IPS DF 6.9 (cell line): ENCODE measurements at places on chromosomes 12 and 14.

DNA sequence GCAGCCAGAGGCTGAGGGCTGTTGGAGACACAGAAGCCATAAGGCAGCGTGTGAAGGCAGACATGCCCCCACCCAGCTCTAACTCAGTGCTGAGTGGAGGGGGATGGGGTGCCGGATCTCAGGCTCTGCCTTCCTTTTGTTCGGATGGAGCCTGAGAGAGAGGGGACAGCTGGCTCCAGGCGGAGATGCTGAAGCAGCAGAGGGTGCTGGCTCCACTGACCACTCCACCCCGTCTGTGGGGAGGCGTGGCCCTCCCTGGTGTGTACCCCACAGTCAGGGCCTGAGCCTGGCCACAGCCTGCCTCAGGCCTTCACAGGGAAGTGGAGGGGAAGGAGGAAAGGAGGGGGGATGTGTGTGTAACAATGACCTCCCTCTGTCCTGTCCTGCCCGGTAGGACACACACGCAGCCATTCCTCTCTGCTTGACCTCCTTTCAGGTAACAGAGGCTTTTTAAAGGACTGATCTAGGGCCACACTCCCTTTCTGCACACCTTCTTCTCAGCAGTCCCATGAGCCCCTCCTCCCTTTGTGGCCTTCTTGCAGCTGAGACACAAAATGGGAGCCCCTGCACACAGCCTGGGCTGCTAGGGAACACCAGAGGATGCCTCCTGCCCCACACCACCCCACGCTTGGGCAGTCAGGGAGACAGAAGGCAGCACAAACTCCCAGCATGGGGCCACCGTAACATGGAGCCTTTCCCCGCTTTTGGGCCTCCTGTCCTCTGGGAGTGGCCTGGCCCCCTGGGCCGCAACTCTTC is 9.6 kb upstream of the ENDOU start:
- no peak for DNase-seq

- DNase-seq = no peak
These were observed 419.7 kb downstream of the ADAMTS20 start for GRCh38 chr12:43132291-43132690.

GRCh38 chr12:62631471-62632410 is 165.1 kb downstream of the MON2 start:
- no peak for DNase-seq

DNA sequence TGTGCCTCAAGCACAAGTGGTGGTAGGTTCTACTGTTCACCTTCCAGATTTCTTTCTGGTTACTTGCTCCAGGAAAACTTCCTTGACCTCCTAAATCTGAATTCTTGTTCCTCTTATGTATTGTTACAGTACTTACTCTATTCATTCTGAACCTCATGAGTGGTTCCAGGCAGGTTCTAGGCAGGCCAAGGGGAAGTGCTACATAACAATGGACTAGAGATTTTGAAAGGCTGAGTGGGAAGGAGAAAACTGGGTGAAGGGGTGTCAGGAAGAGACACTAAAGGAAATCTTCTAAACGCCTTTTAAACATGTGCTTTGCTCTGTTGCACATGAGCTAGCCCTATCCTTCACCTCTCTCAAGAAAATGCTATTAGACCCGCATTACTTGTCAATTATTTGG is 1.6 kb downstream of the YARS2 start:
- DNase-seq = no peak

GRCh38 chr12:92210071-92210470 is 64.4 kb upstream of the BTG1 start:
- no peak for DNase-seq

- no peak for DNase-seq
These were observed 38.3 kb downstream of the SLC6A15 start for GRCh38 chr12:84874125-84874824.

DNA sequence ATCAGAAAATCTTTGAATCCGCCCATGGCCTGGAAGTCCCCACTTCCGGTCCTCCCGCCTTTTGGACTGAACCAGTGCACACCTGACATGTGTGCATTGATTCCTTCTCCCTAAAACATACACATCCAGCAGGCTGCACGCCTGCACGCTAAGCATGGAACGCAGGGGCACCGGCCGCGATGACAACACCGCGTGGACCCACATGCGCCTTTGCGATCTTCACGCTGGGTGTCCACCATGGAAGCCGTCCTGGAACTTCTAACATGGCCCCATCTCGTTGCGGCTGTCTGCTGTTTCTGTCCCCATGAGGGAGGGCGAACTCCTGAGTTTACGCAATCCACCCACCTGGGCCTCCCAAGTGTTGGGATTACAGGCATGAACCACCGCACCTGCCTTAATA is 73.7 kb downstream of the GALNT9 start:
- DNase-seq = no peak

- DNase-seq = no peak
These were observed 315.8 kb downstream of the AEBP2 start for GRCh38 chr12:19755136-19755535.

DNA sequence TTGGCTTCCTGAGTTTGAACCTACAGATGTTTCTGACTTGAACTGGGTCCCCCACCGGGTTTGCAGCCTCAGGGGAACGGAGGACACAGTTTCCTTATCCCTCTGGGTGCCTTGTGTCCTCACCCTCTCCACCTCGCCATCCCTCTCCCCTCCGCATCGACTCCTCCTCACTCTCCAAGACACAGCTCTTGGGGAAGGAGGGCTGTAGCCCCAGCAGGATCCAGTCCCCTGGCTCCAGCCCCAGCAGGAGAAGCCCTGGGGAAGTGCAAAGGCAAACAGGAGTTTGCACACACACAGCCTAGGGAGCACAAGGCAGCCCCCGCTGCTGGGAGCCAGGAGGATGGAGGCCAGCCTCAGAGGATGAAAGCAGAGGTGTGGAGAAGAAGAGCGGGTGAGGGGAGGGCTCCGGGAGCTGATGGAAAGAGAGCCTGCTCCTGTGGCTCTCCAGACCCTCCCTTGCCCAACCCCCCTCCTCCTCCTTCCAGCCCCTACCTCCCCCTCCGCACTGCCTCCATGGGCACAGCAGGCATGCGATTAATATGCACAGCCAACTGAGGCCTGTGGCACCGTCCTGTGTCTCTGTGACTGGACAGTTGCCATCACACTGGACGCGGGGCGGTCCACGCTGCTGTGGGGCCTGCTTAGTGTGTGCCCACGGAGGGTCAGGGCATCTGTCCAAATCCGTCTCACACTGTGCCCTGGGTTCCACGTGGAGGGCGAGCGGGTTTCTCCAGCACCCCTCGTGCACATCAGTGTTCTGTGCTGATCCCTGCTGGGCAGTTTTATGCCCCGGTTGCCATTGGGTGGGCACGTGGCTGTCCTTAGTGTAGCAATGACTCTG is 193.7 kb upstream of the DIO3 start:
- DNase-seq = no peak

DNA sequence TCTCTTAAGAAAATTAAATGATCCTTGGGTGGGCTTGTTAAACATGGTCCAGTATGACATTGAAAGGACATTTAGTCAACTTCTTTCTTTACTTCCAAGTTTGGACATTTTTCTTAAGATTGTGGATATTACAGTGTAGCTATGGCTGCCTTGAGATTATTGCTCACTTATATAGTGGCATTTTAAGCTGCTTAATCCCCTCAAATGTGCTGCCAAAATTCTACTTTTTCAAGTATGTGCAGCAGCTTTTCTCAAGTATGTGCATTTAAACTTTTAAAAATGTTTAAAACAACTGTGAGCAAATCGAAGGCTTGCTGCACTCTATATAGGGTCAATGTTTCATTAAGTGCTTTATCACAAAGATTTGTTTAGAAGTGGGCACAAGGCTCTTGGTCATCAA is 7.4 kb downstream of the TXNRD1 start:
- DNase-seq = no peak

DNA sequence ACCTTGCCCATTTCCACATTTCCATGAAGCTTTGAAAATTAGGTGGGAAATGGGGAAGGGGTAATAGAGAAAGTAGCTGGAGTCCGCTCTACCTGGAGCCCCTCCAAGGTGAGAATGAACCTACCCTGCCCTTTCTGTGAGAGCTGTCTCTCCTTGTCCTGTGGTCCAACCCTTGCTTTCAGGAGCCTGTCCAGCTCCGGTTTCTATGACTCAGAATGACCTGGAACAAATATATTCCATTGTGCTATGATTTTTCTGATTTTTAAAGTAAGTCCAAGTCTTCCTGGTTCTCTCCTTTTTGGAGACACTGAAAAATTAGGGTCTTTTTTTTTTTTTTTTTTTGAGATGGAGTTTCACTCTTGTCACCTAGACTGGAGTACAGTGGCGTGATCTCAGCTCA is 89.1 kb upstream of the VASH1 start:
- no peak for DNase-seq

- DNase-seq = no peak
These were observed 556 bp downstream of the MTHFD1 start for GRCh38 chr14:64388533-64389285.

DNA sequence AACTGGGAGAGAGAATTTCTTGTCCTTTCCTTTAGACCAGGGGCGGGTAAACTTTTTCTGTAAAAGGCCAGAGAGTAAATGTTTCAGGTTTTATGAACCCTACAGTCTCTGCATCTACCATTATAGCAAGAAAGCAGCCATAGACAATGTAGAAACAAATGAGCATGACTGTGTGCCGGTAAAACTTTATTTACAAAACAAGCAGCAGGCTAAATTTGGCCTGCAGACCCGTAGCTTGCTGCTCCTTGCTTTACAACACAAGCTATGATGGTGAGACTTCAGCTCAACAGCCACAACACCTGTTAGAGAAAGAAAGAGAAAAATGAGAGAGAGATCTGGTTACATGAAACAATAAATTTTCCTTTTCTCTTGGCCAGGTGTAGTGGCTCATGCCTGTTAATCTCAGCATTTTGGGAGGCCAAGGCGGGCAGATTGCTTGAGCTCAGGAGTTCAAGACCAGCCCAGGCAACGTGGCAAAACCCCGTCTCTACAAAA is 4.2 kb upstream of the CDC42BPB start:
- no peak for DNase-seq

DNA sequence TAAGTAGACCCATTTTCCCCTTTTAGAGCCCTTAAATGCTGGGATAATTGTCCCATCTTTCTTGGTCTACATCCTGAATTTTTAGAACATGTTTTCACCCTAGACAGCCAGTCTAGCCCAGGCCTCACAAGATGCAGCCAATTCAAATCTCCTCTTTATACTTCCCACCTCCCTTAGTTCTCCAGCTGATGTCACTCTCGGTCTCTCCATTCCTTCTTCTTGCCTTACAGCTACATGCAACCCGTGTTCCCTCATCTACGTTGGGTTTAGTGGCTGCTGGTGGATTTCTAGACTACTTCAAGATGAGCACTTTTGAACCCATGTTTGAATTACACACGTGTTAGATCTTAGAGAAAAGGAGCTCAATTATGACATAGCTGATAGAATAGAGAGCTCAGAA is 132.0 kb downstream of the PPM1H start:
- DNase-seq = no peak

- no peak for DNase-seq
These were observed 22.2 kb upstream of the CCND2 start for GRCh38 chr12:4251216-4251891.

DNA sequence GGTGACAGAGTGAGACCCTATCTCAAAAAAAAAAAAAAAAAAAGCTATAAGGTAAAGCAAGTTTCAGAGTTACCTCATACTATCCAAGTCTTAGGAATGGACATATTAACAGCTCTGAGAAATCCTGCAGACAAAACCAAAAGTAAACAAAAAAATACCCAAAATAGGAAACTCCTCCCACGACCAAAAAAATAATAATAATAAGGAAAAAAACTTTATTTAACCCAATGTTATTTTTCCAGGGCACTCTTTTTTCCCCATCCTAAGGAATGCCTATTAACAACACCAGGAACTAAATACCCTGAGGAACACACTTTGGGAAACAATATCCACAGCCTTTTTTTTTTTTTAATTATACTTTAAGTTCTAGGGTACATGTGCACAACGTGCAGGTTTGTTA is 135.5 kb upstream of the CCND2 start:
- DNase-seq = no peak

GRCh38 chr14:67413806-67414769 is 2.1 kb upstream of the PLEK2 start:
- no peak for DNase-seq

DNA sequence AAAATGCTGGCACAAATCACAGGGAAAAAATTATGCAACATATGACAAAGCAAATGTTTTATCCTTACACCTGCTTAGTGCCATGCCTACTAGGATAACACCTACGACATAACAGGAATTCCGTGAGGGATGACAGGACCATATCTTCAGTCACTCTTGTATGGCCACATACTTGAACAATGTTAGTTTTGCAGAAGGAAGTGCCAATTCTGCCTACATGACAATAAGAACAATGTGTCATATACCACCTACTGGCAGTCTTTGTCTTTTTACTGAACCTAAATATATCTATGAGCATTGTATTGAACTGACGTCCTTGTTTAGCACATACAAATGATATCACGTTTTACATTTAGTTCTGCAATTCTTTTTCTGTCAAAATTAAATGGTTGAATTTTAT is 234.0 kb downstream of the ADAMTS20 start:
- DNase-seq = no peak

GRCh38 chr14:46352844-46353243 is 298.7 kb downstream of the RPL10L start:
- no peak for DNase-seq

- DNase-seq = no peak
These were observed 28.0 kb upstream of the LRTM2 start for GRCh38 chr12:1792406-1792805.

GRCh38 chr14:27367345-27367744 is 769.5 kb upstream of the NOVA1 start:
- DNase-seq = no peak

- no peak for DNase-seq
These were observed 17.2 kb upstream of the BDKRB2 start for GRCh38 chr14:96187216-96188031.

- no peak for DNase-seq
These were observed 46.6 kb downstream of the SMIM41 start for GRCh38 chr12:52126050-52126604.

GRCh38 chr14:36627981-36628380 is 33.7 kb upstream of the PAX9 start:
- DNase-seq = no peak

DNA sequence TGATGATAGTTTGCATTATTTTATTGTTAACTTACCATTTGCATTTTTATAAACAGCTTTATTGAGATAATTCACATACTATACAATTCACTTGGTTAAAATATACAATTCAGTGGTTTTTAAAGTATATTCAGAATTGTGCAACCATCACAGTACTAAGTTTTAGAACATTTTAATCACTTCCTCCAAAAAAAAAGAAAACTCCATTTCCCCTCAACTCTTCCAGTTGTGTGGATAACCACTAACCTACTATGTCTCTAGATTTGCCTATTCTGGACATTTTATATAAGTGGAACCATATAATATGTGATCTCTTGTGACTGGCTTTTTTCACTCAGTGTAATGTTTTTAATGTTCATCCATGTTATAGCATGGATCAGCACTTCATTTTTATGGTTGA is 41.3 kb downstream of the WNK1 start:
- no peak for DNase-seq

DNA sequence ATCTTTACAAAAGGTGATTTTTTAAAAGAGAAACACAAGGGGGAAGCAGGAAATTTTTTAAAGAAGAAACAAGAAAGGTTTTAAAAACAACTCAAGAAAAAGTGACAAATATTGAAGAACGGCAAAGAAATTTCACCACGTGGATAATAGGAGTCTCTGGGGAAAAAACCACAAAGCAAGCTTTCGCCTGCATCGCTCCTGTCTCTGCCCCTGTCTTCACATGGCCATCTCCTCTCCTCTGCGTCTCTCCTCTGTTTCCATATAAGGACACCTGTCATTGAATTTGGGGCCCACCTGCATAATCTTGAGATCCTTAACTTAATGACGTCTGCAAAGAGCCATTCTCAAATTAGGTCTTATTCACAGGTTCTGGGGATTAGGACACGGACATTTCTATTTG is 175.8 kb downstream of the ETV6 start:
- DNase-seq = no peak
